ENCODE measurements at places on chromosomes 6 and 20.

DNA sequence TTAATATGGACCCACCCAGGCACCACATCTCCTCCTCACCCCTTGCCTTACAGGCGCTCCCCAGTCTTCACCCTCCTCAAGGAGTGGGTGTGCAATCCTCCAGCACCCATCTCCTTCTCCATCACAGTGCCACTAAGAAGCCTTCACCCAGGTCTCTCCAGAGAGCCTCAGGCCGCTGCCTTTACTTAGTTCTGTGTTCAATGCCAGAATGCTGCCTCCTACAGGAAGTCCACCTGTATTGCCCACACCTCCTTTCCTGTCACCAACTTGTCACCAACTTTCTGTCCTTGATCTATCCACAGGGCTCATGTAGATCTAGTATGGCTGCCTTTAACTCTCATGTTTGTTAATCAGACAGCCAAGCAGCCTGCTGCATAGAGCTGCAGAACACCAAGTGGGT lies 586 bp upstream of the LST1 start:
- DNase-seq, result no peak

- DNase-seq, result no peak
These were observed 19.4 kb upstream of the TRERF1 start for GRCh38 chr6:42471142-42471541.

GRCh38 chr6:144248476-144249301 lies 36.4 kb upstream of the UTRN start:
- no peak for DNase-seq

DNA sequence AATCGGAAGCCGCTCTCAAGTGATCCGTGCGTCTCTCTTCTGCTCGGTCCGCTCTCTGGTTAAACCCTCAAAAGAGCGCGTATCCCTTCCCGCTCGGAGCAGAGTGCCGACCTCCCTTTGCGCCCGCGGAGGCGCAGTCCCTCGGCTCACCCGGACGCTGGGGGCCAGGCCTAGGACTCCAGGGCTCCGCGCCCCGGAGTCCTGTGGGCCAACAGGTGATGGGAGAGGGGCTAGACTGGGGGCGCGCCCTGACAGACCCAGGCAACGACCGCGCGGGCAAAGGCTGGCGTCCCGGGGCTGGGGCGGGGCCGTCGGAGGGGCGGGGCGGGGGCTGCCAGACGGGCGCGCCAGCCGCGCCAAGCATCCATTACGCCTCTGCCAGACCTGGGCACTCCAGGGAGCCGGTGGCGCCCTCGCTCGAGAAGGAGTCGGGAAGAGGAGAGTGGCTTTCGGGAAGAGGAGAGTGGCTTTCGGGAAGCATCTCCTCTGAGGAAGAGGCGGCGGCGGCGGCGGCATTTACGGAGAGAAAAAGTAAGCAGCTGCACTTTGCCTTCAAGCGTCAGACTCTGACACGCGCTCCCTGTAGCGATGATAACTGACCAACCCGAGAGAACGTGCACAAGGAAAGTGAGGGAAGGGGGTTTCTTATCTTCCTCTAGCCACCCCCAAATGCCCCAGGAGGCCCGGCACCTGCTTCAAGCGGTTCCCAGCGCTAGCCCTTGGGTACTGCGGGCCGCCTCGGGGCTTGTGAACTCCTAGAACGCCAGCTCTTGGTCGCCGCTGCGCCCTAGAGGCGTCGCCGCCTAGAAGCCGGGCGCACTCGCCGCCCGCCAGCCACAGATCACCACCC lies 2.6 kb downstream of the EPHA7 start:
- DNase-seq, result no peak

DNA sequence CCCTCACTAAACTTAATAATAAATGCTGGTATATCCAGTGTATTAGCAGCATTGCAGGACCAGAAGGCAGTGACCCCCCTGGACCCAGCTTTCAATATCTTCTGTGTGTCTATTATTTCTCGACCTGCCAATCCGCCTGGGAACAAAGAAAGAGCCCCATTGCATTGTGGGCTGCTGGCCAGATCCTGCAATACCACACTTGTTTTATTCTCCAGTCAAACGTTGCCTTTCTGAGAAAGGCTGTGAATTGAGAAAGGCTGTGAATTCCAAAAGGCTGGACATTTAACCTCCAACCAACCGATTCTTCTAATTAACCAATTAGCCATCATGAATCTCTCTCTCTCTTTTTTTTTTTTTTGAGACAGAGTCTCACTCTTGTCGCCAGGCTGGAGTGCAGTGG lies 1.5 kb upstream of the MTO1 start:
- DNase-seq, result no peak

GRCh38 chr6:31888276-31889258 lies 8.9 kb downstream of the EHMT2 start:
- peak; percentile 32 for DNase-seq

GRCh38 chr6:4322846-4323309 lies 187.5 kb upstream of the ECI2 start:
- no peak for DNase-seq

DNA sequence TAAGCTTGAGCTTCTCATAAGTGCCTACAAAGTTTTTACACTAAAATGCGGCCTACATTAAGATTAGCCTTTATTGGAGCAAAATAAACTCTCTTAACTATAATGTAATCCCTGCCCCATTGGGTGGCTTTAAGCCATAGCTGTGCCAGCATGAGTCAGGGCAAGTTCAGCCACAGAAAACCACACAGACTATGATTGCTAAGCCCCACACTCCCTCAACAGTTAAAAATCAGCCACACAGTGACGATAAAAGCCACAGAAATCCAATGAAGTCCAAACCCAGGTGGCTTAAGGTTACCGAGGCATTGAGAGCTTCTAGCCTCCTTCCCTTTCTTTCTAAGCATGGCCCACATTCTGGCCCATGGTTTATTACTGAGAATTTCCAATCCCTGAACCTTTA lies 61.6 kb downstream of the GRM1 start:
- no peak for DNase-seq

- DNase-seq, result no peak
These were observed 964.6 kb upstream of the SLC35B3 start for GRCh38 chr6:9399916-9400315.

- no peak for DNase-seq
These were observed 1006.0 kb downstream of the KIF16B start for GRCh38 chr20:15567219-15567618.

- DNase-seq, result no peak
These were observed 88.6 kb downstream of the OPRM1 start for GRCh38 chr6:154127657-154128056.

GRCh38 chr6:152571089-152571488 lies 66.1 kb downstream of the SYNE1 start:
- no peak for DNase-seq

- no peak for DNase-seq
These were observed 121.2 kb downstream of the MAP3K7 start for GRCh38 chr6:90465686-90466085.

DNA sequence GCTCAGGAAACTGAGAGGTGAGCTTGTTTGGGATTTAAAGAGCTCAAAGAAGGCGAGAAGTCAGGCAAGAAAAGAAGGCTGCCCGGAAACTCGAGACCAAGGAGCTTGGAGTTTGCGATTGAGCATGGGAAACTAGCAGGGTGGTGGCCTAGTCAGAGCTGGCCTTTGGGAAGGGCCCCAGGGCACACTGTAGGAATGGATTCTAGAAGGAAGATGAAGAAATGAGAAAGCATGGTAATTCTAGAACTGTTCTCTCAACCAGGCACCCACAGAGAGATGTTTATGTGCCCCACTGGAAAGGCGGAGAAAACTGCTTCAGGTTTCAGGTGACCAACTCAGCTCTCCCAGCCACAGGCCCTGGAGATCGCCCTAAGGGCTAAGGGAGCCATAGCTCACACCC lies 126.2 kb downstream of the FOXO3 start:
- DNase-seq, result no peak

DNA sequence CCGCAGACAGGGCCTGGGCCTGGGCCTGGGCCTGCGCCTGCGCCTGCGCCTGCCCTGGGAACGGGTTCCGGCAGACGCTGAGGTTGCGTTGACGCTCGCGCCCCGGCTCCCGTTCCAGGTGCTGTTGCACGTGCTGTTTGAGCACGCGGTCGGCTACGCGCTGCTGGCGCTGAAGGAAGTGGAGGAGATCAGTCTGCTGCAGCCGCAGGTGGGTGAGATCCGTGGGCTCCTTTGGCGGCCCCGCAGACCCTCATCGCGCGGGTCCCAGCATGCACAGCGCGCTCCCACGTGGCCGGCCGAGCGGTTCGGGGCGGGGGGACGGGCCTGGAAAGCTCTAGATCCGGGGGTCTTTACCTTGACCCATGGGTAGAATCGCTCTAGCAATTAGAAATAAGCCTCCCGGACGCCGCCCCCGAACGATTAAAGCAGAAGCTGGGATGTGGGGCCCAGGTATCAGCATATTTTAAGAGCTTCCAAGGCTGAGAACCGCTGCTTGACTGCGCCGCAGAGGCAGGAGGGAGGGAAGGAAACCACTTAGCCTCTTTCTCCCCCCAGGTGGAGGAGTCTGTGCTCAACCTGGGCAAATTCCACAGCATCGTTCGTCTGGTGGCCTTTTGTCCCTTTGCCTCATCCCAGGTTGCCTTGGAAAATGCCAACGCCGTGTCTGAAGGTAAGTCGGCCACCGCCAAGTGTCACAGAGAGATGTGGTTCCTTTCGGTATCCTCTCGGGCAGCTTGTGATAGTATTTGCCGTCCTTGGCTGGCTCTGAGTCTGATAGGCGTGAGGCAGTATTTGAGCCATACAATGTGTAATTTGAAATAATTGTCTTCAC lies 508 bp downstream of the NOP56 start:
- DNase-seq, result peak; percentile 48

DNA sequence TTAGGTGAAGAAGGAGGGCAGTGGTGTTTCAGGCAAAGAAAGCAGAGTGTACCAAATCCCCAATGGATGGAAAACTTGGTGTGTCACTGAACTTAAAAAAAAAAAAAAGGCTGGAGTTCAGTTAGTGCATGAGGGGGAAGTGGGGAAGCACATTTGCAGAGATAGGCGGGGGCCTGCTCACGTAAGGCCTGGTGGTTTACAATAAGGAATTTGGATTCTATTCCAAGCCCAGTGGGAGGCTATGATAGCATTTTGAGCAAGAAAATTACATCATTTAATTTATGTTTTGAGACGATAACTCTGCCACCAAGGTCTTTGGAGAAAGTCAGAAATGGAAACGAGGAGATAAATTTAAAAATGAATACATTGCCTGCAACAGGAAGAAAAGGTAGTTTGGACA lies 225.5 kb downstream of the EYA4 start:
- no peak for DNase-seq

DNA sequence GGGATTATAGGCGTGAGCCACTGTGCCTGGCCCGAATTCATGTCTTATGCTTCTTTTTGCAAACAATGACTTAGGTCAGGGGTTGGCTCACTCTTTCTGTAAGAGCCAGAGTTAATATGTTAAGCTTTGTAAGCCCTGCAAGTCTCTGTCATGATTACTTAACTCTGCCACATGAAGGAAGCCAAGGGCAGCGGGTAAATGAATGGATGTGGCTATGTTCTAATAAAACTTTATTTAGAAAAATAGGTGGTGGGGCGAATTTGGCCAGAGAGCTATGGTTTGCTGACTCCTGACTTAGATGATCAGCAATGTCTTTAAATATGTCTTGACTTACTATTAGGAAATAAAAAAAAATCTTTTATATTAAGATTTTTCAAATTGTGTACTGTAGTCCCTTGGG lies 114.9 kb upstream of the ZFP64 start:
- DNase-seq, result no peak

DNA sequence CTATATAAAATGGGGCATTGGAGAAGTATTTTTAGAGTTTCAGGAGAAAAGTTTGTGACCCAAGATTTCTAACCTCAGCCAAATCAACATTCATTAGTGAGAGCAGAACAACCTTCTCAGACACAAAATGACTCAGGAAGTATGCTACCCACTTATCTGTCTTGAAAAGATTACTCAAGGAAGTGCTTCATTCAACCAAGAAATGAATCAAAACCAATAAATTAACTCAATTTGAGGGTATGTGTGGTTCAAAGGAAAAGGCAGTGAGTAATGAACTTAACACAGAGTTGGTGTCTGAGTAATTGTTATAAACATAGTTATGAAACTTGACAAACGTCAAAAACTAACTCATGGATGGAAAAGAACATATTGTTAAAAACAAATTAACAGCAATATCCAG lies 227.6 kb downstream of the HAO1 start:
- no peak for DNase-seq

- no peak for DNase-seq
These were observed 37.0 kb downstream of the AKAP7 start for GRCh38 chr6:131172222-131172621.

DNA sequence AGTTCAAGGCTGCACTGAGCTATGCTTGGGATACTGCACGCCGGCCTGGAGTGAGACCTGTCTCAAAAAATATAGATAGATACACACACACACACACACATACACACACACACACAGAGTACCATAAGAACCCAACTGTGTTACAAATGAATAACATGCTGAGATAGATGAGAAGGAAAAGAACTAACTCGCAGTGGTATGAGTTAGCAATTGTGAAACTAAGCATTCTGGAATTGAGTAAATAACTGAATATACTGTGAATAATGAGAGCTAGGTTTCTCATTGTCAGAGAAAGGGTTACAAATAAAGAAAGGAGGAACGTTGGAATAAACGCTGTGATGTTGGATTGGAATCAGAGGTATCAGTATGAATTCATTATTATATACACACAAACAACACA lies 14.6 kb upstream of the FAXC start:
- no peak for DNase-seq

DNA sequence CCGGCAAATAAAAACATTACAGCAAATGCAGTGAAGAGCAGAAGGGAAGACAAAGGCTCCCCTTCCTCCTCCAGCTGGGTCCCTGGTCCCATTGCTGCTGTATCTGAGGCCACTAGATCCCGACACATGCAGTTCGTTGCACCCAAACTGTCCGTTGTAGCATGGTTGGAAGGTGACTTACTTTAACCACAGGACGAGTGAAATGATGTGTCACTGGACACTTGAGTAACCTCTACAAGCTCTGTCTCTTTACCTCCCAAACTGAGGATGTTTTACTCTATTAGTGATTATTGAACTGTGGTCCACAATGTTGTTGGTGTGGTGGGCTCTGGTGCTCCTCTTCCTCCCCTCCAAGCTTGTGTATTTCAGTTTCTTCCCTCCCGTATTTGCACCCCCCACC lies 46.2 kb upstream of the ARMH2 start:
- no peak for DNase-seq

DNA sequence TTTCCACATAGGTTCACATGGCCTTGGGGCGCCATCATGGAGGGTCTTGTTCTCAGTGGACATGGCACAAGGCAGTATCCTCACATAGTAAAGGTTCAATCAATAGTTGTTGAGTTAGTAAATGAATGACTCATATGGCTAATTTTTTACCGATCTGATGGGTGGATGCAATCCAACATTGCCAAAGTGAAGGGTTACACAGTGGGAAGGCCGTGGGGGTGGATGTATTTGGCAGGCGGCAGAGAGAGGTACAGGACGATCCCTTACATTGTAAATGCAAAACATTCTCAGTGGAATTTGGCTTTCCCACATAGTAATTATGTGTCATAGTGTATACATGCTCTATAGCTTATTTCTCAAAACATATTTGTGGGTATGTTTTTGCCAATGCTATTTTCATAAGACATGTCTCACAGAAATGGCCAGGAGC lies 21.0 kb upstream of the PDE7B start:
- DNase-seq, result no peak
